COR-L47 (cell line): ENCODE measurements at places on chromosomes 1 and 21.

DNA sequence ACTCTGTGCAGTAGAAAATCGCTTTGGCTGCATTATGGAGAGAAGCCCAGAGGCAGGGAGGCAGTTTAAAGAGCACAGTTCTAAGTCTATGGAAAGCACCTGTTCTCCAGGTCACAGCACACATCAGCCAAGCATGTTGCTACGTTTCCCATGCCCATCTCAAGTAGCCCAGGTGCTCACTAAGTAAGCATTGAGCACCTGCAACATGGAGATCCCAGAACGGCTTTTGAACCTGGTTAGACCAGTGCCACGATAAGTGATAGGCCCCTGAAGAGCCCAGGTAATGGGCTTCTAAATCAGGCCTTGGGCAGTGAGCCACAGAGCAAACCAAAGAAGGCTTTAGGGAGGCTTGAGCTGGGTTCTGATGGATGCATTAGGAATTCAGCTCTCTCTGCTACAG lies 186.2 kb downstream of the C1orf94 start:
- DNase-seq, result no peak

- DNase-seq, result peak; percentile 15
Observed at GRCh38 chr1:202571719-202572339, 138.4 kb downstream of the SYT2 start.

GRCh38 chr1:197683895-197684553 lies 91.3 kb downstream of the DENND1B start:
- DNase-seq, result no peak

DNA sequence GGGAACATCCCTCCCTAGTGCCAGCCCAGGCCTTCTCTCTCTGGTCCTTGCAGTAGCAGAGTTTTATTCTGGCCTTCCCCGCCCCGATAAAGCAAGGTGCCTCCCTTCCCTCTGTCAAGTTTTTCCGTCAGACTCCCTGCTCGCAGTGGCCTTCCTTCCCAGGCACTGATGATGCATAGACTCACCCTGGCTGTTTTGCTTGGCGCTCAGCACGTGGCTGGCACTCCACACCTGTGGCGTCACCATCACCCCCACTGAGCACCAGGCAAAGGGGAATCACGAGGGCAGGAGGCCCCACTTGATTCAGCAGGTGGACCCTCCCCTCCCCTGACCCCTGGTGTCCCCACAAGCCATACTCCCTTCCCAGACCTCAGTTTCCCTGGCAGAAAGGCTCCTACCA lies 7.4 kb downstream of the SLC26A9 start:
- DNase-seq, result no peak

DNA sequence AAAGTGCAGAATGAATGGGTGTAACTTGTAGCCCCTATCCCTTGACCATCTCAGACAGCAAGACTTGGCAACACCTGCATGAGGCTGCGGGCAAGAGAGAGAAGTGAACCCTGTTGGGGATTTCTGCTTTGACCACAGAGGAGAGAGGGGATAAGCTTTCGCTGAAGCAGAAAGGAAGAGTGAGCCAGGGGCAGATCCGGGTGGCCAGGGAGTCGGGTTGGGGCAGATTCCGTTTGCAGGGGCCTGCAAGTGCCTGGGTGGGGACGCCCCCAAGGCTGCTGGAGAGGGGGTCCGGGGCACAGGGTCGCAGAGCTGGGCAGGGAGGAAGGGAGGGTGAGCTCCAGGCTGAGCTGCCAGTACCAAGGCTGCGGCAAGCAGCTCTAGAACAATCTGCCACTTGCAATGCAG lies 25.3 kb upstream of the PIK3CD start:
- DNase-seq, result no peak

DNA sequence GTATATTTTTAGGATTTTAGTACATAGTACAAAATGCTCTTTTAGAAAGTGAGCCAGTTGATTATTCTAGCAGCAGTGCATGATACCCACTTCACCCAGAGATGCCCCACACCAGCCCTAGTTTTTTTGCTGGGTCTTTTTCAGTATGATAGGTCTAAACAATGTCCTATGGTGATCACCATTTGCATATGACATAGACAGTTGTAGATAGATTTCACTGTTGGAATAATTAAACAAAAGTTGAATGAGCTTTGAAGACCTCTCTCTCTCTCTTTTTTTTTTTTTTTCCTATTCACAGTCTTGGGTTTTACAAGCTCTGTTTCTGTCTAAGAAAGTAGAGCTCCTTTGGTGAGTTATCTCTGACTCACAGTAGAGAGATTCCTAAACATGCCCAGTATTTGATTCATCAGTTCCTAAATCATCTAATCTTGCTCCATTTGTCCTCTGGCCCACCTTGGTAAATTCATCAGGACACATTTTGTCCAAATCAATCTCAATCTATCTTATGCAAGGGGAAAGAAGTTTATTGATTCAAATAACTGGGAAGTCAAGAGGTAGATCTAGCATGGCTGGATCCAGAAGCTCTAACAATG lies 44.7 kb upstream of the VAV3 start:
- DNase-seq, result no peak

DNA sequence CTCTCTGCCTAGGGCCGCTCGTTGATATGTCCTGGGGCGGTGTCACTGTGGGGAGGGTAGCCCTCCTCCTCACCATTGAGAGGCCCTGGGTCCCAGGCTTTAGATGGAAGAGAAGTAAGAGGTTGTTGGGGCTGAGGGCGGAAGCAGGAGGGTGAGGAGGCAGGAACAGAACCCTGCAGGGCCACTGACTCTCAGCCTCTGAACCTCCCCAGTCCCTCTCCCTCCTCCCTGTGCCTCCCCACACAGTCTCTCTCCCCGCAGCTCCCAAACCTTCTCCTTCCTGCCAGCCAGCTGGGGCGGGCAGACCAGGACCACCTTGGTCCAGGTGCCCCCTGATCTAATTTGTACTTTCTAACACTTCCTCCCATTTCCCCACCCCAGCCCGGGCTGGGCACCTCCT lies 14.3 kb upstream of the FAM131C start:
- DNase-seq, result no peak

GRCh38 chr21:41606706-41607105 lies 98.7 kb upstream of the TMPRSS2 start:
- no peak for DNase-seq

DNA sequence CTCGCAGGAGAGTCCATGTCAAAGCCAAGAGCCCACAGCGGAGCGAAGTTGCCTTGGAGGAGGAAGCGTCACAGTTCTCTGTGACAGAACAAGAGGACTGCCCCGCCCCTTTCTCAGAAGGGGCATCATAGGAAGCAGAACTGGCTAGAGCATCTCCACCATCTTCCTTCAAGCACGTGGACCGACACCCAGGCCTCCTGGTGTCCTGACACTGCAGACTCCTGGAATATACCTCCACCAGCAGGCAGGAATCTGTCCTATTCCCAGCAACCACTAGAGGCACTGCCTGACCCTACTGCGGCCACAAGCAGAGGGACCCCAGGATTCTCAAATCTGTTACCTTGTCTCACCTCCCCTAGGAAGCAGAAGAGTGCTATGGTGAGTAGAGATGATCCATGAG lies 37.8 kb downstream of the GPA33 start:
- DNase-seq, result peak; percentile 22

DNA sequence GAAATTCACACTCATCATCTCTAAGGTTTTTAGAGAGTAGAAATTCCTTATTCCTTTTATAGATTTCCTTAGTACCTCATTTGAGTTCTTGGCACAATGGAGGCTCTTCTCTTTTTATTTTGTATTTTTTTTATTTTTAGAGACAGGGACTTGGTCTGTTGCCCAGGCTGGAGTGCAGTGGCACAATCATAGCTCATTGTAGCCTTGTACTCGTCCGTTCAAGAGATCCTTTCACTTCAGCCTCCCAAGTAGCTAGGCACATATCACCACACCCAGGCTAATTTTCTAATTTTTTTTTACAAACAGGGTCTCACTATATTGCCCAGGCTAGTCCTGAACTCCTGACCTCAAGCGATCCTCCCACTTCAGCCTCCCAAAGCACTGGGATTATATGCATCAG lies 29.6 kb downstream of the RGL1 start:
- no peak for DNase-seq

- no peak for DNase-seq
Observed at GRCh38 chr21:14716761-14717396, 170.8 kb upstream of the SAMSN1 start.

GRCh38 chr1:205301205-205301821 lies 20.2 kb downstream of the NUAK2 start:
- DNase-seq, result peak; percentile 13

DNA sequence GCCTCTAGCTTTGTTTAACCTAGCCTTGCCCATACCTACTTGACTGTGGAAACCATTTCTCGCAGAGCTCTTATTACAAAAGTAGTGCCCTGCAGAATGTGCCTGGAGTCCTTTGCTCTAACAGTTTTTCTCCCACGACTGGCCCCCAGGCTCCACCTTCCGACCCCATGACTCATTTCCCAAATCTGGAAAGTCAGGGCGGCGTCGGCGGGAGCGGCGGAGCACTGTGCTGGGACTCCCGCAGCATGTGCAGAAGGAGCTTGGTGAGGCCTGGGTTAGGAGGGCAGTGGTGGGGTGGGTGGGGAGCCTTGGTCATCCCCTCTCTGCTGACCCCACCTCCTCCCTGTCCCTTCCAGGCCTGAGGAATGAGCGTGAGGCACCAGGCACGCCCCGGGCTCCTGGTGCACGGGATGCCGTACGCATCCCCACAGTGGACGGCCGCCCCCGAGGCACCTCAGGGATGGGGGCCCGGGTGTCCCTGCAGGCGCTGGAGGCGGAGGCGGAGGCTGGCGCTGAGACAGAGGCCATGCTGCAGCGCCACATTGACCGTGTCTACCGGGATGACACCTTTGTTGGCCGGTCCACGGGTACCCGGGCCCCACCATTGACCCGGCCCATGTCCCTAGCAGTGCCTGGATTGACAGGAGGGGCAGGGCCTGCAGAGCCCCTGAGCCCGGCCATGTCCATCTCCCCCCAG lies 47.5 kb downstream of the YARS1 start:
- DNase-seq, result no peak

- DNase-seq, result no peak
Observed at GRCh38 chr1:233459470-233459945, 132.0 kb downstream of the MAP3K21 start.

DNA sequence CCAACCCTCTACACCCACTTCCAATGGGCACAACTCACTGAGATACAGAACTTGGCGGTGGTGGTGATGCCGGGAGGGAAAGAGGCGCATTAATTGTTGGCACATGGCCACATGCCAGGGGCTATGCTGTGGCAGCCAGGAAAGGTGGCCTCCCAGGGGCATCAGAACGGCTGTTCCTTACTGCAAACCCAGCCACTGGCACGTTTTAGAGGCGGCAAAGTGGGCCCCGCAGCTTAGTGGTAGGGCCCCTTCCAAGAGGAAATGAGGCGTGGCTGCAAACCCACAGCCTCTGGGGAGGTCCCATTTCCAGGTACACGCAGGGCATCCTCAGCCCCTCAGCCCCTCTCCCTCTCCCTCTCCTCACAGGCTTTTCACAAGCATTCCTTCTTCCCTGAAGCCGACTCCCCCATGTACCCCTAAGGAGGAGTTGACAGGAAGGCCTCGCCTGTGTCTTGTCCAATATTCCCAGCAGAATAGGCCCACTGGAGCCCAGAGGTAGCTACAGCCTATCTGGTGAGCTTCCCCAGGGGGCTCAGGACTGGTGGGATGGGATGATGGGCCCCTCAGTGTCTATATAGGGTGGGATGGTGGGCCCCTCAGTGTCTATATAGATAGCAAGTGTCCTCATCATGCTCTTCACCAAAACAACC lies 166.2 kb downstream of the CLIC6 start:
- DNase-seq, result peak; percentile 22

GRCh38 chr1:61642475-61643232 lies 82.3 kb downstream of the TM2D1 start:
- DNase-seq, result peak; percentile 56

- peak; percentile 48 for DNase-seq
Observed at GRCh38 chr1:227774051-227774731, 39.0 kb downstream of the SNAP47 start.

- DNase-seq, result no peak
Observed at GRCh38 chr1:232621050-232621449, 8.9 kb downstream of the SIPA1L2 start.

GRCh38 chr1:203480525-203481084 lies 5.0 kb downstream of the PRELP start:
- DNase-seq, result peak; percentile 84

DNA sequence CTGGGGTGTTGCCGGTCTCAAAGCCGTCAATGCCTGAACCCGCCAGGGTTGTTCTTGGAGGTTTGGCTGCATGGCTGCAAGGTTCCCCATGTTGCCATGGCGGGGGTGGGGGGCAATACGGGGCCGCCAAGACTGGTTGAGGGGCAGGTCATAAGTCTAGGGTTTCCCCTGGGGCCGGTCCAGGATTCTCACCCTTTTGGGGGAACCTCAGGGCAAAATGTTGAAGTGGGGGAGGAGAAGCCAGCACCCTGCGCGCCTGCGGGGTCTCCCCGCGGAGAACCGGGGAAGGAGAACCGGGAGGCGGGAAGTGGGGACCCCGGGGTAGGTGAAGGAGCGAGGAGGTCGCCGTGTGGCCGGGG lies 401 bp upstream of the ARHGEF10L start:
- DNase-seq, result no peak

DNA sequence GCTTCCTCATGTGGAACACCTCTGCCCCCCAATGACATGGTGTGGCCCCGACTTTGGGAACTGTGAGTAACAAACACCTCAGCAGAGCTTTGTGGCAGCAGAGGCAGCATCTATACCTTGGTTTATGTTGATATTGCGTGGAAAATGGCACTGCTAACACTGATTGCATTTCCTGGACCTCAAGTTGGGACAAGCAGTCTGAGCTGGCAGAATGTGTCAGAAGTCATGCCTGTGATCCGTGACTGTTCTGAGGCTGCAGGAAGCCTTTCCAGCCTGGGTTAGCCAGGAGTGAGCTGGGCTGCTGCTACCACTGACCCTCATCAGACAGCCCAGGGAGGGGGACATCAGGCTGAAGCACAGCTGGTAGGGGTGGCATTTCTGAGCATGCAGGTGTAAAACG lies 268.5 kb downstream of the KCNJ6 start:
- DNase-seq, result no peak

- DNase-seq, result no peak
Observed at GRCh38 chr1:164796916-164797315, 237.9 kb downstream of the PBX1 start.

DNA sequence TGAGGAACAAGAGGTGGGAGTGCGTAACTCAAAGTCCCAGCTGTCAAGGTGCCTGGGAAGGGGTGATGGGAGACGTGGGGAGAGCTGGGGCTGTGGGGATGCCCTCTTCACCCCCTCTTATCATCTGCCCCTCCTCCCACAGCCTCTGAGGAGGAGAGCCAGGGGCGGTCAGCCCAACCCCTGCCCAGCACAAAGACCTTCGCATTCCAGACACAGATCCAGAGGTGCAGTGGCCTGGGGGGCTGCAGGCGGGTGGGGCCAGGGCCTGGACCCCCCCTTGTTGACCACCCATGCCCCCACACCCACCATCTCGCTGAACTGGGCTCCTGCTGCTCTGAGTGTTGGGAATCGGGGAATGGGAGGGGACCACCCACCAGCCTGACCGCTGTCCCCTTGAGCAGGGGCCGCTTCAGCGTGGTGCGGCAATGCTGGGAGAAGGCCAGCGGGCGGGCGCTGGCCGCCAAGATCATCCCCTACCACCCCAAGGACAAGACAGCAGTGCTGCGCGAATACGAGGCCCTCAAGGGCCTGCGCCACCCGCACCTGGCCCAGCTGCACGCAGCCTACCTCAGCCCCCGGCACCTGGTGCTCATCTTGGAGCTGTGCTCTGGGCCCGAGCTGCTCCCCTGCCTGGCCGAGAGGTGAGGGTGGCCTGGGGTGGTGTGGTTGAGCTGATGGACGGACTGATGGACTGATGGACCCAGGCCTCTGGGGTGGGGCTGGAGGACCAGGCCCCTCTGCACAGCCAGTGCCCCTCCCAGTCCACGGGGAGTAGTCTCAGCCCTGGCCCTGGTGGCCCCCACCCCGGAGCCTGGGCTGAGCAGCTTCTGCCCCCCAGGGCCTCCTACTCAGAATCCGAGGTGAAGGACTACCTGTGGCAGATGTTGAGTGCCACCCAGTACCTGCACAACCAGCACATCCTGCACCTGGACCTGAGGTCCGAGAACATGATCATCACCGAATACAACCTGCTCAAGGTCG lies 29.7 kb downstream of the TRIM11 start:
- no peak for DNase-seq
